MG63 (cell line): ENCODE measurements at places on chromosomes 1 and 21. TPM values are rescaled to one million over a fixed set of nuclear protein-coding genes. Genes with fewer than 3 reads are reported as not detected.

Gene LMOD1
- total RNA-seq: 0.03 TPM in 1 of 2 replicates, not detected in the other

Gene GJC2
- 0.20 and 4.8 TPM in 2 replicates for total RNA-seq

Gene IFNAR1
- 1.7 and 6.6 TPM in 2 replicates for total RNA-seq

Gene PARS2
- total RNA-seq: 5.5 and 7.5 TPM in 2 replicates

Gene POLR3C
- total RNA-seq: 30.9 and 34.8 TPM in 2 replicates

Gene CD160
- not detected in 2 replicates for total RNA-seq

Gene LCE1C
- total RNA-seq: not detected in 2 replicates

Gene MTF1
- 2.2 and 2.5 TPM in 2 replicates for total RNA-seq

Gene SYT14
- 0.15 and 0.66 TPM in 2 replicates for total RNA-seq

Gene SPOCD1
- total RNA-seq: 27.6 and 32.3 TPM in 2 replicates

Gene TFB2M
- 10.9 and 13.3 TPM in 2 replicates for total RNA-seq

Gene SGIP1
- not detected in 2 replicates for total RNA-seq

Gene COL8A2
- total RNA-seq: 0.99 and 1.4 TPM in 2 replicates

GRCh38 chr1:165869343-165869742 is 41.9 kb downstream of the UCK2 start:
- no peak for DNase-seq

DNA sequence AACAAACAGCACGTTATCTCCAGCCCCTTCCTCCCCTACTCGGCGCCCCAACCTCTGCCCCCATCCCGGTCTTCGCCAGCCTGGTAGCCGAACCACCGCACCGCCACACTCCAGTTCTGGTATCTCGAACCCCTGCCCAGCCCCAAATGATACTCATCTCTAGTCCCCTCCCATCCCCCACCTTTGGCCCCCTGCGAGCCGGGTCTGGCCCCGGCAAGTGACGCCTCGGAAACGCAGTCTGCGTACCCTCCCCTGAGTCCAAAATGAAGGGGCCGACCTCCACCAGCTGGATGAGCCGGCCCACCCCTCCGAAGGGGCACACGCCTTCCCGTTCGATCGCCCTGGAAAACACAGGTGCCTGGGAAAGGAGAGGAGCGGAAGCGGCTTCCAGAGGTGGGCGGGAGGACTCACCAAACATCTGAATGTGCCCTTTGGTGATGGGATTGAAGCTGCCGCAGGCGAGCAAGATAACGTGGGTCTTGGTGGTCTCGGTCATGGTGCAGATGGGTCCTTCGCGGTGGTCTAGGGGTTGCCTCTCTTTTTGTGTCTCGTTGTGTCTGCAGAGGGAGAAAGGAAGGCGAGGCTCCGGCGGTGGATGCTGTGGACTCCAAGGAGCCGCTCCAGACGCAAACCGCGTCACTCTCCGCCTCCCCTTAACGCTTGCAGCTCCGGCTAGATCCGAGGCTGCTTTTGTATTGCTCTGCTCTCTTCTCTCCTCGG is at the start of gene NMNAT2:
Gene NMNAT2, minus strand, starts transcription at position 609 of the 720 bp plus-strand sequence. Its CDS starts 113 bp downstream, at position 496.
- DNase-seq: peak; percentile 23

DNA sequence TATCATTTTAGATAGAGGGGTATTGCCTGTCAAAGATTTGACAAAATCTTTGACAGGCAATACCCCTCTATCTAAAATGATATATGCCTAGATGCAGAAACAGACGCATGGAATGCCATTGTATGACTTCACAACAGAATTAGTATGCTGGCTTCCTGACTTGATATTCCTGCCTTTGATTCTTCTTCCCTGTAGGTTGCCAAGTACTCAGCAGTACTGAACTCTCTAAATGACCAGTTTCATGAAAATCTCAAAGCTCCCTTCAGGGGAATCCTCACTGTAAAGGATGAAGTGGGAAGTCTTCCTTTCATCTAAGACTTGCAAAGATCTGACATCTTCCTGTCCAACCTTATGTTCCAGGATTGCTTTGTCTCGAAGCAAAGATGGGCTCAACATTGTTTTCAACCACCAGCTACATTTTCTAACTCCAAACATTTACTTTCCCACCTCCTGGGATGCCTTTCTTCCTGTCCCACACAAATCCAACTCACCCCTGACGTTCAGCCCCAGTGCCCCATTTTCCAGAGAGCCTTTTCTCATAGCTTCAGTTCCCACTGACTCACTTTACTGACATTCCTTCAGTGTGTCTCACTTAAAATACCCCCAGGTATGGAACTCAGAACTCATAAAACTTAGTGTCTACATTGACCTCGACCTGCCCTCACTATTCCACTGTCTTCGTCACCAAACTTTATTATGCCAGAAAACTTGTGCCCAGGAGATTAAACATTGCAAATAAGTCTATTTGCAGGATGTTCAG is 67.3 kb upstream of the KCNJ6 start:
- DNase-seq: no peak

DNA sequence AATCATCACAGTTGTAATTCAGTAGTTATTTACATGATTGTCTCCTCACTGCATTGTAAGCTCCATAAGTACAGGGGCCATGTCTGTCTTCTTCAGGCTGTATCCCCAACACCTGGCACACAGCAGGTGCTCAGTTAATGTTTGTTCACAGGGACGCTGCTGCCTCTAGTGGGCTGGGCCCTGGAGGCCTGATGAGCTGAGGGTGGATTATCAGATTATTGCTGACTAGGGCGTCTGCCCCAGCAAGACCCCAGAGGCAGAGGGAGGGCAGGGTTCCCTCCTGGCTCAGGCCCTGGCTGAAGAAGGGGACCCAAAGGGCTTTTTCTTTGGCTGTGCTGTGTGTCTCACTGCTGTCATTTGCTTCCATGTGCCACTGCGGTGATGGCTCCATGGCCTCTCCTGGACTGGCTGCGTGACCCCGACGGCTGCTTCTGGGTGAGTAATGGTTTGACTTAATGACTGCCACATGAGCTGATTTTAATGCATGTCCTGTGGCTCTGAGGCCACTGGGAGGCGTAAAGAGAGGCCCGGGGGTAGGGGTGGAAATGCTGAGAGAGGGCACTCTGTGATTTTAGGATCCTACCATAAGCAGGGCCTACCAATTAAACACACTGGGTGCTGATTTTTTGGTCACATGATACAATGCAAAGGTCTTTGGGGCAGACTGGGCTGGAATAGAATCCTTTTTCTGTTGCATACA is 20.8 kb upstream of the EPB41 start:
- peak; percentile 39 for DNase-seq

DNA sequence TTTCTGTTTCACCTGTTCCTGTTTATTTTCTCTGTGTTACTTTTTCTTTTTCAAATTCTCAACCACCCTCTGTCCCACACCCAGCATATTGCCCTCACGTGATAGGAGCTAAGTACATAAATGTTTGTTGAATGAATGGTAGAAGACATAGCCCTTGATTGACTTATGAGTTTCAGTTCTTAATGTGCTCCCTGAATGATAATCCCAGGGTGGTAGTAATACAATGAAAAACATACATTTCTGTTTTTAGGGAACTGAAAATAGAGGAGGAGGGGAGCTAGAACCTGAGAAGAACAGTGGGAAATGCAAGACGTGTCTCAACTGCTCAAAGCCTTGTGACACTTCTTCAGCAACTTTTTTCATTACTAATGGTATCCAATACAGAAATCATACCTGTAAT is 147.1 kb downstream of the SPATA46 start:
- no peak for DNase-seq

DNA sequence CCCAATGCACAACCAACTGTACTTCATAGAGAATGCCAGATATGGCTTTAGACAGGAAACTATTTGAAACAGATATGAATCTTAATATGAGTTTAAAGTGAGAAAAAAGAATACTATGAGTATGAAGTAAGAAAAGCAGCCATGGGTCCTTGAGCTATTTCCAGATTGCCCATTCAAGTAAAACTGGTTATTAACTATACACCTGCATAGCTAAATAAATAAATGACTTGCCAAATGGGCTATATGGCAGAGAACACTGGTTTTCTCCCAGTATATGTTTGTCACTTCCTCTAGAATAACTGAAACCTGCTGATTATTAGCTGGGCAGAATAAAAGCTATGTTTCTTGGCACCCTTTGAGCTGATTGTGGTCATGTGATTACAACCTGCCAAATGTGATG is 17.0 kb upstream of the CD1C start:
- no peak for DNase-seq

GRCh38 chr1:243964915-243965314 is 86.2 kb upstream of the ZBTB18 start:
- DNase-seq: no peak

DNA sequence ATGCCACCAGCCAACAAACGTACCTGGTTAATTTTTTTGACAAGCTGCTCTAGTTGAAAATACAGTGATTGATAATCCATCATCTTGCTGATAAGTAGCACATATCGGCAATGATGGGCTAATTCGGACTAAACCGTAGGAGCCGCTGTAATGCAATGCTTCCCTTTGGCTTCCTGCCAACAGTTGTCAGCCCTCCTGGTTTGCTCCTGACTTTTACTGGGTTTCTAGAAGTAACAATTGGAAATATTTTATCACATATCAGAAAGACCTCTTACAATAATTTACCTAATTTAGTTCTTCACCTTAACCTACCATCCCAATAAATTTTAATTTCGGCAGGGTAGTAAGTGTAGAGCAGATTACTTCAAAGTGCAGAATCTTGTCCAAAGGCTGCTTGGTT is 148.5 kb downstream of the DHRS3 start:
- no peak for DNase-seq

GRCh38 chr1:110205591-110206155 is 4.4 kb upstream of the KCNC4 start:
- DNase-seq: no peak

- DNase-seq: no peak
Observed at GRCh38 chr1:212691561-212692071, 8.0 kb downstream of the BATF3 start.

- no peak for DNase-seq
Observed at GRCh38 chr1:6180707-6181311, 688 bp upstream of the CHD5 start.

GRCh38 chr1:238343852-238344251 is 453.1 kb upstream of the ZP4 start:
- DNase-seq: no peak

DNA sequence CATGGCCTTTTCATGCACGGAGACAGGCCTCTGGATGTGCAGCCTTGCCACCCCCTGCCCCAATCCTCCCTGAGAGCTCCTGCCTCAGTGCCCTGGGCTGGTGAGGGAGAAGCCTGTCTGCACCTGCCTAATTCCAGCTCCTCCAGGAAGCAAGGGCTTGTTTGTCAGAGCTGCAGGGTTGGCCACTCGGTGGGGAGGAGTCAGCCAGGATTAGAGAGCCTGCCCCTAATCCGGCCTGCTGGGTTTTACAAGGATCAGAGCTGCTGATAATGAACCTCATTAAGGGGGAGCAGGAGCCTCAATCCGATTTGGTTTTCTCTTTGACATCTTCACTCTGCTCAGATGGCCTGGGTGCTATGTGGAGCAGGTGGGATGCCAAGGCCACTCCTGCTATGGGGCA is 31.9 kb upstream of the LHX4 start:
- no peak for DNase-seq

DNA sequence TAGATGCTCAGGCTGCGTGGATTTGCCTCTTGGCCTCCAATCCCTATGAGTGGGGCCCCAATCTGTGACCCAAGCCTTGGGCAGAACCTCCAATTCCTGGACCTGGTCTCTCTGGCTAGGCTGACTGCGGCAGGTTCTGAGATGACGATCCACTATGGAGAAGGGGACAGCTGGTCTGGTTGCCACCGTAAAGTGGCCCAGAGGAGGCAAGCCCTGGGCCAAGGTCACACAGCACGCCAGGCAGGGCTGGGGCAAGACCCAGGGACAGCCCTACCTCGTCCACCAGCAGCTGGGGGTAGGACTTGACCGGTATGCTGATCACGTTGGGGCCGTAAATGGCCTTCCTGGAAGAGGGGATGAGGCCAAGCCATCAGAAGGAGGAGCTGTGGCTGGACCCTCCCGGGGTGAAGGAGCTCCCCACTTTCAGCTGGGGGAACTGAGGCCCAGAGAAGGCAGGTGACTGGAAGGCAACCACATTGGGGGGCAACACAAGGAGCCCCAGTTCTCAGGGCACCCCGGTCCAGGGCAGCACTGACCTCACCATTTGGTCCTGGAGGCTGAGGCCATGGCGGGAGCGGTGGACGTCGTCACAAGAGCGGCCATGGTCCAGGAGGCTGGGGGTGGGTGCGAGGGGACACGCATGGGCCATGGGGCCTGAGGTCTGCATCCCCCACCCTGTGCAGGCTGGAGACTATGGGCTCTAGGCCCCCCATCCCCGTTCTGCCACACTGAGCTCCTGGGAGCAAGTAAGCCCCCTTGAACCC is 9.8 kb downstream of the ATP13A2 start:
- DNase-seq: no peak

GRCh38 chr1:150512846-150513245 is 2.7 kb upstream of the FALEC start:
- no peak for DNase-seq

DNA sequence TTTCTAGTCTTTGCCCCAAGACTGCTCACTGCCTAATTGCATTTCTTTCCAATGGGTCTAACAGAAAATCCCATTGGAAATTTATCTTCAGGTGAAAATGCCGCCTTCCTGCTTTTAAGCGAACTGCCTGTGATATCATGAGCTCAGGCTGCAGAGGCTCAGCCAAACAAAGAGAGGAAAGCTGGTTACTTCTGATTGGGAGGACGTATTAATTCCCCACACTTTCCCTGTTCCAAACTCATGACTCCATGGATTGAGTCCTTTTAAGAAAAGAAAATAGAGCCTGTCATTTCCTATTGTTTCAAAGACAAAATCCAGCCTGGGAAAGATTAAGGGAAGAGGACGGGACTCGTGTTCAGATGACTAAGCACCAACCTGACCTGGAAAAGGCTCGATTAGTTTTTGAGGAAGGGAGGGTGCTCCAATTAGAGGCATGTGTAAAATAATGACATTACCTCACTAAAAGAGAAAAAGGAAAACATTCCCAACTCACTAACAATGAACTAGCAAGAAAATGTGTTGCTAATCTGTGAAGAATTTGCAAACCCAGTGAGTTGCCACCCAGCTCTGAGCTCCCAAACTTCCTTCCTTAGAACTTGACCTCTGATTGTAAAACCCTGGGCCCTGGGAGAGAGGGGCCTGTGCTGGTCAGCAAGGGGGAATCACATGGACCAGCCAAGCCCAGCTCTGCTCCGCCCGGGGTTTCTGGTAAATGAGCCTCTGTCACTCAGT is 61.2 kb downstream of the TCP10L start:
- DNase-seq: peak; percentile 17

- no peak for DNase-seq
Observed at GRCh38 chr1:246577720-246578106, 11.5 kb downstream of the CNST start.

DNA sequence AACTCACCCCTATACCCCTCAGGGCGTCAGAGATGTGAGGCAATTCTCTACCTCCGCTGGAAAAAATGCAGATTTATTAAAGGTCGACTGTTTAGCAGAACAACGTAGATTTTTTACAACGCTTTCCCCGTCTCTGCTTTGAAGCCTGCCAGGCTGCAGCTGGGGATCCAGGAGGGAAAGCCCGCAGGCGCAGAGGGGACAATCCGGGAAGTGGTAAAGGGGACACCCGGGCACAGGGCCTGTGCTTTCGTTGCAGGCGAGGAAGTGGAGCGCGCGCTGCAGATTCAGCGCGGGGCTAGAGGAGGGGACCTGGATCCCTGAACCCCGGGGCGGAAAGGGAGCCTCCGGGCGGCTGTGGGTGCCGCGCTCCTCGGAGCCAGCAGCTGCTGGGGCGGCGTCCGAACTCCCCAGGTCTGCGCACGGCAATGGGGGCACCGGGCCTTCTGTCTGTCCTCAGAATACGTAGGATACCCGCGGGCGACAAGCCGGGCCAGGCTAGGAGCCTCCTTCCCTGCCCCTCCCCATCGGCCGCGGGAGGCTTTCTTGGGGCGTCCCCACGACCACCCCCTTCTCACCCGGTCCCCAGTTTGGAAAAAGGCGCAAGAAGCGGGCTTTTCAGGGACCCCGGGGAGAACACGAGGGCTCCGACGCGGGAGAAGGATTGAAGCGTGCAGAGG is 5.5 kb downstream of the SIM2 start:
- DNase-seq: no peak
